ENCODE measurements at places on chromosomes 3 and 15.

- DNase-seq = no peak
These were observed 78.7 kb upstream of the ETV5 start for GRCh38 chr3:186187401-186188275.

DNA sequence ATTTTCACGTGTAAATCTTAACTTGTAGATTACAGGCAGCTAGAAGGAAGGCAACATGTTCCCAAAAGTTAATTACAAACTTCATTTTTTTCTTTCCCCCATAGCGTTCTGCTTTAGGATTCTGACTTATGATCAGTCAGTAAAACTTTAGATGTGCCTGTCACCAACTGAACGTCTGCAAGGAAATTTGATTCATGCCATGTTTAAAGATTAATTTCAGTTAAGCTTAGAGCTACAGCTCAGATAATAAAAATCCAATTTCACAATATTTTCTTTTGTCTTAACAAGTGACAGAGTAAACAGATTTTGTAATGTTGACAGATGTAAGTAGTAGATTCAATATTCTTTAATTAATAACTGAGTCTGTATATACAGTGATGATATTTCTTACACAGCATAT is 253.1 kb downstream of the NFKBIZ start:
- DNase-seq = no peak

DNA sequence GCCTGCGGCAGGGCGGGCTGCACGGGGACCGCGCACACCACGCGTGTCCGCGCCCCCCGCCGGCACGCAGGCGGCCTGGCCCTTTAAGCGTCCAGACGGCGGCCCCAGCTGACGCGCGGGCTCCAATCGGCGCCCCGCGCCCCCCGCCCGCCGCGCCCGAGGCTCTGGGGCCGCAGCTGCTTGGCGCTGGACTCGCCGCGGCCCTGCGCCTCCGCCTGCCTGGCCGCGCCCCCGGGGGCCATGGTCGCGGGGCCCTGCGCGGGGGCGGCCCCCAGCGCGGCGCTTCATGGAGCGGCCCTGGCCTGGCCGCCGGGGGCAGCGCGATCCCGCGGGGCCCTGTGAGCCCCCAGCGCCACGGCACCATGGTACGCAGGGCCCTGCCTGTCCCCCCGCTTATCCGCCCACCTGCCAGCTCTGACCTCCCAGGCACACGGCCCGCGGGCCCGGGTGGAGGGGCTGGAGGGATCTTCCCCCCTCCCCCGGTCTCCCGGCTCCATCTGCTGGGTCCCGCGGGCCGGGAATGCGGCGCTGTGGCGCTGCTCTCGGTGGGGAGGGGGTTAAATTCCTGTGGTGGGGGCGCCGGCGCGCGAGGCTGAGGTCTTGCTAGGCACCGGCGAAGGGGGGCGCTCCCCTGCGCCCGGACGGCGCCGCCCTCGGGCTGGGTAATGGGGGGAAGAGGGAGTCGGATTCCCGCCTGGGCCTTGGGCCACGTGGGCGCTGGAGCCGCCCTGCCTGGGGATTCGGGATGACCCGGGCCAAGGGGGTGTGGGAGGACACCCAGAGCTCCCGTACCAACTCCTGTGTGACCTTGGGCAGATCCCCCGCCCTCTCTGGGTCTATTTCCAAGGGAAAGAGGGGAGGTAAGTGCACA is 1.1 kb downstream of the ZBTB47 start:
- no peak for DNase-seq

DNA sequence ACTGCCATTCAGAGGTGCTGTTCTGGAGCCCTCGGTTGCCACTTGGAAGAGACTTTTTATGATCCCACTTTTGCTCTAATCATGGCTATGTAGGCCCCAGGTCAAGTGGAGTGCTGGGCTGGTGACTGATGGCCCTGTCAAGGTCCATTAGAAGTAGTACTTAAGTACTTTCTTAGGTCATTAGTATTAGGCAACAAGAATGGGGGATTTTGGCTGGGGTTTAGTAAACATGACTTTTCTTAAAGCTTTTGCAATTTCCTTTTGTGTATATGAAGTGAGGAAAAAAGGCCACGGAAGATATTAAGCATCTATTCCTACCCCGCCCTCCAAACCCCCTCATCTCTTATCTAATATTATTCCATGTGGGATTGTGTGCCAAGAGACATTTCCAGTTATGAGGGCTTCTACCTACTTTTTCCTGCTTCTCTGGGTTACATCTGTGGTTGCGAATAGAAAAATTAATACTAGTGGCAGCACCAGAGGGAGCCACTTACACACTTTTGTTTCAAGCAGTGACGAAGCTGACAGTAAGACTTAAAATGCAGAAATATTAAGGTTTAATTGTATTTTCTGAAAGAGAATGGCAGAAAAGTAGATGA is 13.9 kb downstream of the NLGN1 start:
- DNase-seq = no peak

GRCh38 chr3:48504051-48504946 is at the start of gene SHISA5:
TSS of gene SHISA5 (minus strand) at chr3:48504174. CDS start at chr3:48504094, 80 bp downstream.
- peak; percentile 78 for DNase-seq

GRCh38 chr3:37989821-37990480 is 635 bp upstream of the VILL start:
- DNase-seq = no peak

GRCh38 chr3:107753494-107753893 is 230.7 kb downstream of the BBX start:
- DNase-seq = peak; percentile 42

GRCh38 chr3:141575879-141576743 is 89.3 kb downstream of the RASA2 start:
- DNase-seq = peak; percentile 9

- no peak for DNase-seq
These were observed 4.4 kb upstream of the SCN5A start for GRCh38 chr3:38653685-38654537.

GRCh38 chr3:67017211-67017610 is 19.1 kb downstream of the KBTBD8 start:
- DNase-seq = no peak

GRCh38 chr3:140505213-140505612 is 172.7 kb upstream of the TRIM42 start:
- DNase-seq = no peak

DNA sequence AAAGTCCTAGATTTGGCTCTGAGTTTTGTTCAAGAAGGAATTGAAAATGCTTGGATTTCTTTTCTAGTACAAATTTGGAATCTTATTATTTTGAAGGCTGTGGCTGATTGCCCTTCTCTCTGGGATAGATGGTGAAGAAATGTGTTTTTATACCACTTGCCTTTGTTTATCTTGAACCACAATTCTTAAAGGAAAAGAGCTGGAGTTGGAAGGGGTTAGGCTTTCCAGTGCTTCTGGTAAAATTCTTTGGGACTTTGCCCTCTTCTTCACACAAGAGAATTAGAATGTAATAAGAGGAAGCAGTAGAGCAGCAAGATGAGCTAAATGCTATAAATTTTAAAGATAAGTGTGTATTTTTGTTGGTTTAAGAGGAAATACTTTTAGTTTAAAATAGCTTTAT is 65.8 kb downstream of the COL6A5 start:
- DNase-seq = no peak

DNA sequence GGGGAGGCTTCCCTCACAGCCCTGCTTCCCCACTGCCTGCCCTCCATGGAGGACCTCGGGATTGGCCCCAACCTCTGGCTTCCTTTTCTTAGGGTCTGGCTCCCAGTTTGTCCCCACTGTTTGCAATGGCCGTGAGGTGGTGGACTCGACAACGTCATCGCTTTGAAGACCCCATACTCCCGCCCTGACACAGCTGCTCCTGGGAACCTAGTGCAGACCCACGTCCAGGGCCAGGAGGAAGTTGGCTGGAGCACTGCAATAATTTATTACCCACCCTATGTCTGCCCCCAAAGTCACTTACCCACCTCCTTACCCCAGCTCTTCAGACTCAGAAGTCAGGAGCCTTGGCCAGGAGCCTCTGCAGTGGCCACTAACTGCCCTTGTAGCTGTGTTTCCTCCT is 11.1 kb downstream of the GRM2 start:
- DNase-seq = no peak

- peak; percentile 28 for DNase-seq
These were observed 787.7 kb downstream of the MCTP2 start for GRCh38 chr15:95018888-95019545.

DNA sequence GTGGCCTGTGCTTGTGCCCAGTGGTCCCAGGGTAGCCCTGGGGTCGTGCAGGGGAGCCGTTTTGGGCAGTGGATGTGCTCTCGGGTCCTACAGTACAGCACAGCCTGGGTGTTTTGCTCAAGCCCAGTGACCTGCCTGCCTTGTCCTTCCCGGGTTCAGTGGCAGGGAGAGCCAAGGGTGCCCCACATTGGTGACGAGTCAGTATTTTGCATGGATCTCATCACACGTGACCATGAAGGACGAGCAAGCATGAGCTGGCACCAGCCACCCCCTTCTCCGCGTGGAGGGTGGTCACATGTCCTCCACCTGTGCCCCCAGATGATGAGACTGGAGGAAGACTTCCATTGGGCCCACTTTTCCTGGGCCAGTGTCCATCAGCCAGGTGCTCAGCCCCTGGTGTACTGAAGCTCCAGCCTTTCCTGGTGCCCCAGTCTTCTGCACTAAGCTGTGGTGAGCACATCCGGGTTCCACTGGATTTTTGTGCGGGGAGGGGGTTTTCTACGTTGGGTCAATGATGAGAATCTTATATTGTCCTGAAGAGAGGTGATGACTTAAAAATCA is 197.5 kb downstream of the UBE3A start:
- no peak for DNase-seq

DNA sequence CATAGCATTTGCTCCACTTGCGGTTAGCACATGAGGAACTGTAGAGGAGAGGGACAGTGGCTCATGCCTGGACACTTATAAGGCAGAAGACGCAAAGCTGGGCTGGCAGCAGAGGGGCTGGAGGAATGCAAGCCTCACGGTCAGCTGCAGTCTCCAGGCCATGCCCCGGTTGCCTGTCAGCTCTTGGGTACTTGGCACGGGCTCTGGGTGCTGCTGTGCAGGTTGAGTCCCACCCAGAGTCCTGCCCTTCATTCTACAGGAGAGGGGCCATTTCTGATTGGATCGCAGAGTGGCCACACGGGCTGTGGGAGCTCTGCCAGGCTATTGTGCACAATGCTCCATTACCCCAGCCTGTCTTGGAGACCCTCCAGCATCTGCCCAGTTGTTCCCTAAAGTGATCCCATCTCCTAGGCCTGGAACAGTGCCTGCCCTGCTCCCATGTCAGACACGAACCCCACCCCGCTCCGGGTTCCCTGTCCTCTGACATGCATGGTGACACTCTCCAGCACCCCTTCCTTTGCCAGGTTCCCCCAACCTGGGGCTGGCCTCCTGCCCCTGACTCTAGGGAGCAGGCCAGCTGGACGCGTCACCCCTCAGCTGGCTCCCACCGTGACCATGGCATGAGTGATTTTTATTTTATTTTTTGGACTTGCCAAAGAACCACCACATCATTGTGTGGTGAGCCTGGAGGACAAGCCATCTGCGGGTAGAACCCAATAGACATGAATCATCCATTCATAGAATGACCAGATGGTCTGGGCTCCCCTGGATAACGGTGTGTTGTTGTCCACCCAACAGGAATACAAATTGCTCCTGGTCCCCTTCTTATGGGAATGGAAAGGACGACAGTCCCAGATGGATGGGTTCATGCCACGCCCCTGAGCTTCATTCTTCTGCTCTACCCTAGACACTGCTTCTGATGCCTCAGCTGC is 51.0 kb upstream of the KLF13 start:
- DNase-seq = no peak

GRCh38 chr3:156637480-156638022 is 36.8 kb upstream of the TIPARP start:
- no peak for DNase-seq

- no peak for DNase-seq
These were observed 2.8 kb upstream of the FILIP1L start for GRCh38 chr3:100117093-100117492.

GRCh38 chr15:70531576-70531975 is 231.8 kb downstream of the UACA start:
- DNase-seq = no peak

- peak; percentile 85 for DNase-seq
These were observed 1.4 kb upstream of the RAP2B start for GRCh38 chr3:153160451-153161137.

DNA sequence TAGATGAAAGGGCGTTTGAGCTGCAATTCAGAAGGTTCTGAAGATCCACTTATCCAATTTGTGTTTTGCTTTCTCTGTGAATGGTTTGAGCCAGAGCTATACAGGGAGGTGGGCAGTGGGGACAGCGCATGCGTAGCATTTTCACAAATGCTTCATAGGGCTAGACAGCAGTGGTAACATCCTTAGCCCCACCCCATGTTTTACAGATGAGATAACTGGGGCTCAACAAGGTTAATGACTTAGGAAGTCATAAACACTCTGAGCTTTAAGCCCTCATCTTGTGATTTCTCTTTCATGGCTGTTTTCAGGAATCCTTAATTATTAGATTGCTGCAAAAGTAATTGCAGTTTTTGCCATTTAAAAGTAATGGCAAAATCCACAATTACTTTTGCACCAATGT is 408.7 kb downstream of the IL5RA start:
- DNase-seq = no peak

DNA sequence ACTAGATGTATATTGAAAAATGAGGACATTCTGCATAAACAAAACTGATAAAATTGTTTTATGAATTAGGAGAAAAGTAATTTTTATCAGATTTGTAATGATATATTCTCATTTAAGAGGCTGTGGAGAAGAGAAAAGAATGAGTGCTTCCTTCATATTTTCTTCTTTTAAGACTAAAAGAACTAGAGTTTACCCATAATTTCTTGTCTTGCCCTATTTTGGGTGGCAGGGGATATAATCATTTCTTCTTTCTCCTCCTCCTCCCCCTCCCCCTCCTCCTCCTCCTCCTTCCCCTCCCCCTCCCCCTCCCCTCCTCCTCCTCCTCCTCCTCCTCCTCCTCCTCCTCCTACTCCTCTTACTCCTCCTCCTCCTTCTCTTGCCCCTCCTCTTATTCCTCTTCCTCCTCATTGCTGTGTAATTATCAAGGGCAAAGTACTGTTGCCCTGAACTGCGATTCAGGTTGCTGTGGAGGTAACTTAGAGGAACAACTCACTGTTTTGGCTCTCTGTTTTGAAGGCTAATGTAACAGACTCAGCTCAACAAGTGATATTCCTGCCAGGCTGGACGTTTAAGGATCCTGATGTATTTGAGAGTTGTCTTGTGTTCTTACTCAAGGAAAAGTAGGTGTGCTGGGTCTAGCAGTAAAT is 555.4 kb downstream of the AGBL1 start:
- no peak for DNase-seq

- DNase-seq = no peak
These were observed 19.3 kb downstream of the PRR23E start for GRCh38 chr3:127212231-127212630.

GRCh38 chr3:19645093-19645492 is 288.9 kb downstream of the EFHB start:
- DNase-seq = peak; percentile 49

- DNase-seq = no peak
These were observed 128.4 kb downstream of the FAM174B start for GRCh38 chr15:92527197-92527596.

Measured in activated CD4-positive, alpha-beta T cell treated with anti-CD3 and anti-CD28 coated beads, Interleukin-2, Interleukin-6, amounts not matched to agents 100 ng/mL and 50 ng/mL, durations not matched to agents 16 hours and 8 hours (primary cell).